ENCODE measurements at places on chromosomes 3 and 15.
A peak's percentile ranks its signal among the peaks of the same experiment; 100 is the strongest.

DNA sequence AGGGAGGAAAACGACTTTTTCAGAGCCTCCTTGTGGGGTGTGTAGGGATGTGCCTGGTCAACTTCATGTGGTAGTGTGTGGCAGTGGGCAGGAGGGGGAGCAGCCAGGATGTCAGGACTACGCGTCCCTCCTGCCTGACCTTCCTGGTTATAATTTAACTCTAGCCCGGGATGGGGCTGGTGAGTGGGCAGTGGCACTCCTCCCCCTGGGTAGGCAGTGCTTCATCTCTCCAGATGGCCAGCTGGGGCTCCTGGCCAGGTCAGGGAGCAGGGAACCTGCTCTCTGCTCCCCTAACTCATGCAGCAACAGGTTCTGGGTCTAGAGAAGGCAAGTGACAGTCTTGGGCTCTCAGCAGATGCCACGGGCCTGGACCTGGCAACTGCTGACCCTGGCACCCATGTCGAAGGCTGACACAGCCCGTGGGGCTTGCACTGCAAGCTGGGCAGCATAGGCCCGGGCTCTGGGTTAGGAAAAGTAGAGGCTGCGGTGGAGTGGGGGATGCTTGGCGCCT lies 2.6 kb downstream of the ITIH4 start:
- DNase-seq, result no peak

DNA sequence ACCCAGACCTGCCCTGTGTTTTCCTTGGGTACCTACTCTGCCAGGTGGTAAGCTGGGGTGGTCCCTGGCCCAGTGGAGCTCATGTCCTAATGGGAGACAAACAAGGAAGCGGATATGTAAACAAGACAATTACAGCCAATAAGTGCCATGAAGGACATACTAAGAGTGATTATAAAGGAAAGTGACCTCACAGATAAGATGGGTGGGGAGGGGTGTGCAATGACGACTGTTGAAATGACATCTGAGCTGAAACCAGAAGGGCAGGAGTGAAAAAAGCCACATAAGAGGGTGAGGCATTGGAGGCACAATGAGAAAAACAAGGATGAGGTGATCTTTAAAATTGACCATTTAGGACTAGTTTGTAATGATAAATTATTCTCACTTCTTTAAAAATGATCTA lies 336.2 kb upstream of the IL12A start:
- no peak for DNase-seq

DNA sequence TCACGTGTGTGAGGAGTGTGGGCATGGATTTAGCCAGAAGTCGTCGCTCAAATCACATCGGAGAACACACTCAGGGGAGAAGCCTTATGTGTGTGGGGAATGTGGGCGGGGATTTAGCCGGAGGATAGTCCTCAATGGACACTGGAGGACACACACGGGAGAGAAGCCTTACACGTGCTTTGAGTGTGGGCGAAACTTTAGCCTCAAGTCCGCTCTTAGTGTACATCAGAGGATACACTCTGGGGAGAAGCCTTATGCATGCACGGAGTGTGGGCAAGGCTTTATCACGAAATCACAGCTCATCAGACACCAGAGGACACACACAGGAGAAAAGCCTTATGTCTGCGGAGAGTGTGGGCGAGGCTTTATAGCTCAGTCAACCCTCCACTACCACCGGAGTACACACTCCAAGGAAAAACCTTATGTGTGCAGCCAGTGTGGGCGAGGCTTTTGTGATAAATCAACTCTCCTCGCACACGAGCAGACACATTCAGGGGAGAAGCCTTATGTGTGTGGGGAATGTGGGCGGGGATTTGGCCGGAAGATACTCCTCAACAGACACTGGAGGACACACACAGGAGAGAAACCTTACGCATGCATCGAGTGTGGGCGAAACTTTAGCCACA lies 28.1 kb downstream of the ZNF589 start:
- no peak for DNase-seq

- no peak for DNase-seq
These were observed 143.4 kb downstream of the EEFSEC start for GRCh38 chr3:128296469-128297251.

GRCh38 chr15:29410338-29410737 lies 140.7 kb upstream of the NSMCE3 start:
- peak; percentile 44 for DNase-seq

DNA sequence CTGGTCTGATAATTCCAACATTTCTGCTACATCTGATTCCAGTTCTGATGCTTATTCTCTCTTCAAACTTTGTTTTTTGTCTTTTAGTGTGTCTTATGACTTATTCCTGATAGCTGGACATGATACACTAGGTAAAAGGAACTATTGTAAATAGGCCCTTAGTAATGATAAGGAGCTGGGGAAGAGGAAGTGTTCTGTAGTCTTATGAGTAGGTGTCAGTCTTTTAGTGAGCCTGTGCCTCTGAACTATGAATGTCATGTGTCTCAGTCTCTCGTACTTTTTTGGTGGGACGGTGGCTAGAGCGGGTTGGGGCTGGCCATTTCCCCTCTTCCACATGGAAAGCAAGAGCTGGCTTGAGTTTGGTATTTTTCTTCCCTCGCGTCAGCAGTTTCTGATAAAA lies 41.2 kb downstream of the PCCB start:
- no peak for DNase-seq

- DNase-seq, result no peak
These were observed 29.1 kb upstream of the ELP6 start for GRCh38 chr3:47542471-47543173.

GRCh38 chr15:29633971-29634370 lies 188.3 kb downstream of the TJP1 start:
- DNase-seq, result no peak

DNA sequence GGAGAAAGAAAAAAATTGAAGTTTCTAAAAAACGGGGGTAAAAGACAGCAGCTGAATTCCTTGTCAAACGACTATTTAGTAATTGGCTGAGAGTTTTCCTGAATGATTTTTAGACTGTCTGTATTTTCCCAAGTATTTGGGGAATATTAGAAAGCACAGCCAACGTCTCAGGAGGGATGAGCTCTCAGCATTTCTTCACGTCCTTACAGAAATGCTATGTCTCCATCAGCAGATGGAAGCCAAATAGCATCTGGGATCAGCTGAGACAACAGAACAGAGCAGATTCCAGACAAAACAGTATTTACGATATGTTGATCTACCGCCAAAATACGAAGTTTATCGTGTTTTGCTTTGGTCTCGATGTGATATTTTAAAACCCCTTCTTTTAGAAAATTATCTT lies 5.3 kb upstream of the TMC3 start:
- no peak for DNase-seq

DNA sequence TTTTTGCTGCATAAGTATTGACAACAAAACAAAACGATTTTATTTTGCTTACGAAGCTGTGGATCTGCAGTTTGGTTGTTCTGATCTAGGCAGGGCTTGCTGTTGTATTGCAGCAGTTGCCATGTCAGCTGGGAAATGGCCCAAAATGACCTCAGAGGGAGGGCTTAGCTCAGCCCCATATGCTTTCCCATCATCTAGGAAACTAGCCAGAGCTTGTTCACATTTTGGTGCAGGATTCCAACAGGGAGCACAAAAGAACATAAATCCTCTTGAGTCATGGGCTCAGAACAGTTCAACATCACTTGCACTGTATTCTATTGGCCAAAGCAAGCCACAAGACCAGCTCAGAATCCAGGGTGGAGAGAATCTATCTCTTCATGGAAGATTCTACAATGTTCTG lies 42.2 kb upstream of the ROBO2 start:
- no peak for DNase-seq

DNA sequence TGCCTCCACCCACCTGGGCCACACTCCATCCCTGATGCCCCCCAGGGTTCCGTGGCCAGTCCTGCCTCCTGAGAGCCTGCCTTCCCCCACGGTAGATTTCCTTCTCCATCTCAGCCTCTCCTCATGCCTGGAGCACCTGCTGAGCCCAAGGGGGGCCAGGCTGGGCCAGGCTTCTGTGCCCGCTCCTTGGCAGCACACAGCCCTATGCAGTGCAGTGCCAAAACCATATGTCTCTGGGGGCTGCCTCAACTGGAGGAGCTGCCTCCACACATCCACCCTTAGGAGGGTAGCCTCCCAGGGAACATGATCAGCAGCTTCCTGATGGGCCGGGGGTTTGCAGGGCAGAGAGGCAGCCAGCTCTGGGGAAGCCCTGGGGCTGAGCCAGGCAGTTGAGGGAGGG lies 24.6 kb upstream of the GATA2 start:
- no peak for DNase-seq

- DNase-seq, result no peak
These were observed 48.7 kb downstream of the SETMAR start for GRCh38 chr3:4351872-4352271.

- no peak for DNase-seq
These were observed 17.7 kb upstream of the AP4E1 start for GRCh38 chr15:50890751-50891150.

Measured in T47D (cell line).